Left forelimb (tissue), 1 donor: ENCODE measurements at places on chromosomes 1 and 21.

- no peak for DNase-seq
Measured at GRCh38 chr1:63557365-63557987, 34.2 kb downstream of the EFCAB7 start.

- no peak for DNase-seq
Measured at GRCh38 chr1:198830412-198830811, 191.6 kb downstream of the PTPRC start.

GRCh38 chr1:186745531-186746146 lies 65.4 kb upstream of the PTGS2 start:
- no peak for DNase-seq

DNA sequence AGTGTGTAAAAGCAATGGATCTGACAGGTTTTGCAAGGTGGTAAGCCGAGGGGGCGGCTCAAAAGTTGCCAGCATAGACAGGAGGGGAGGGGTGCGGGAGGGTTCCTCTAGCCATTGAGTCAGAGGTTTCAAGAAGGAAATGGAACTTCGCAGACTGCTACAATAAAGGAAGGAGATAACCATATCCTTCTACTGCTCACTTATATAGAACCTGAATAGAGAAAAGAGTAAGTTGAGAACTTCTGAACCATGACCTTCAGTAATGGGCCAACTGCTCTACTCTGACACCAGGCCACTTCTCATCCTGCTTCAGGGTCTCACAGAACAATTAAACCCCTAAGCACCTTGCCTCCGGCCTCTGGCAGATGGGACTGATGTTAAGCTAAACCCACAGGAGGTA lies 26.3 kb upstream of the BCAR3 start:
- peak; percentile 9 for DNase-seq

DNA sequence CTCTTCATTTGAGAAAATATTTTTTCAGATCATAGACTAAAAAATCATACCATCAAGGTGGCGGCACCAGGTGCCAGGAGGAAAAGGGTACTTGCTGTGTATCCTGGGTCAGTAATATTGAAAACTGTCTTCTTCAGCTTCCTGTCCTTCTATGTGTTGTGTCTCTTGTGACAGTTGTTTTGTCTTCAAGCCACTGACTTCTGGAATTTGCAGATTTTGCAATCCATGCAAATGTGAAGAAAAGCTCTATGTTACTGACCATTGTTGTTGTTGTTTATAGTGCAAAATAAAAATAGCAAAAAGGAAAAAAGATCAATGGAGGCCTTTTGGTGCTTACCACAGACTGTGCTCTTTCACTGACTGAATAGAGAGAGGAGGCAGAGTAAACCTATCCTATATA lies 83.2 kb upstream of the RHOU start:
- DNase-seq = no peak

GRCh38 chr1:197944485-197944884 lies 27.3 kb downstream of the LHX9 start:
- no peak for DNase-seq

GRCh38 chr1:158274797-158275196 lies 14.9 kb upstream of the CD1C start:
- DNase-seq = no peak

DNA sequence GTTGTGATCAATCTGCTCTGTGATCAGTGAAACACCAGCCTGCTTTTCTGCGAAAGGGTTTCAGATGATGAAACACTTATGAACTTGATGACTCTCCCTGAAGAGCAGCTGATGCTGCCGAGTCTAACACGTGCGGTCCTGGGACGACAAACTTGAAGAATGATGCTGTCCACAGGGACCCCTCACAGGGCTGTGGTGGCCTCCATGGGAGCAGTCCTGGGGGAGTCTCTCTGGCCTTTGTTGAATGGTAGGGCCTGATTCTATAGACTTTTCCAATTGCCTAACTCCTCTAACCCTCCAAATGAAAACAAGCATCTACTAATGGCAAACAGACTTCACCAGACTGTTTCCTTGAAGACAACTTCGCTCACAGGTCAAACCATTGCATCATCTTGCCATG lies at the start of gene OR2T10:
Gene OR2T10 (minus strand): TSS at position 112 of the 400 bp plus-strand sequence. CDS start 3,932 bp downstream, outside the sequence.
- no peak for DNase-seq

GRCh38 chr1:204456826-204457442 lies 37.7 kb downstream of the PIK3C2B start:
- peak; percentile 87 for DNase-seq

GRCh38 chr1:110336300-110337039 lies 2.7 kb upstream of the RBM15 start:
- no peak for DNase-seq

DNA sequence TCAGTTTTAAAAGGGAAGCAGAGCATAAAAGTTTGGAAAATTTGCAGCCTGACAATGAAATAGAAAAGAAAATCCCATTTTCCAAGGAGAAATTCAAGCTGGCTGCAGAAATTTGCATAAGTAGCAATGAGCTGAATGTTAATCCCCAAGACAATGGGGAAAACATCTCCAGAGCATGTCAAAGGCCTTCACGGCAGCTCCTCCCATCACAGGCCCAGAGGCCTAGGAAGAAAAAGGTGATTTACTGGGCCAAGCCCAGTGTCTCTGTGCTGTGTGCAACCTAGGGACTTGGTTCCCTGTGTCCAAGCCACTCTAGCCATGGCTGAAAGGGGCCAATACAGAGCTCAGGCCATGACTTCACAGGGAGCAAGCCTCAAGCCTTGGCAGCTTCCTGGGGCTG lies 26.1 kb downstream of the KRTAP20-3 start:
- DNase-seq = no peak

- no peak for DNase-seq
Measured at GRCh38 chr1:108502138-108502537, 52.0 kb downstream of the NBPF6 start.

DNA sequence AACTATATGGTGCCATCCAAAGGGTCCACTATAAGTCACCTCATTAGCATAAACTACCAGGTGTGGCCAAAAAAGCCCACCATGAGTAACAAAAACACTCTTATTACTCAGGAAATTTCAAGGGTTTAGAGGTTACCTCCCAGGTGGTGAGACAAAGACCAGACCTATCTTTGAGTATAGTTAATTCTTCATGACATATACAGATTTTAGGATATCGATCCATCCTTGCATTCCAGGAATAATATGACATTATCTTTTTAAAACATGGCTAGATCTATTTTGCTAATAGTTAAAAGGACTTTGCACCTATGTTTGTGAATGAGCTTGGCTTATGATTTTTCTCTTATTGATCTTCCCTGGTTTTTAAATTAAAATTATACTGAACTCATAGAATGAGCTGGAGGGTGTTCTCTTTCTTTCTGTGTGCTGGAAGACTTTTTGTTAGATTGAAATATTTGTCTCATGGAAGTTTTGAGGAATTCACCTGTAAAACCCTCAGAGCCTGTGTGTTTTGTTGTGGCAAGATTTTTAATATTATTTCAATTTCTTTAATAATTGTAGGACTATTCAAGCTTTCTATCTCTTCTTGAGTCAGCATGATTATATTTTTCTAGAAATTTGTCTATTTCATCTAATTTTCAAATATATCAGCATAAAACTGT lies 138.7 kb upstream of the SLC45A1 start:
- no peak for DNase-seq

- DNase-seq = no peak
Measured at GRCh38 chr1:96698342-96698983, 23.1 kb upstream of the PTBP2 start.

DNA sequence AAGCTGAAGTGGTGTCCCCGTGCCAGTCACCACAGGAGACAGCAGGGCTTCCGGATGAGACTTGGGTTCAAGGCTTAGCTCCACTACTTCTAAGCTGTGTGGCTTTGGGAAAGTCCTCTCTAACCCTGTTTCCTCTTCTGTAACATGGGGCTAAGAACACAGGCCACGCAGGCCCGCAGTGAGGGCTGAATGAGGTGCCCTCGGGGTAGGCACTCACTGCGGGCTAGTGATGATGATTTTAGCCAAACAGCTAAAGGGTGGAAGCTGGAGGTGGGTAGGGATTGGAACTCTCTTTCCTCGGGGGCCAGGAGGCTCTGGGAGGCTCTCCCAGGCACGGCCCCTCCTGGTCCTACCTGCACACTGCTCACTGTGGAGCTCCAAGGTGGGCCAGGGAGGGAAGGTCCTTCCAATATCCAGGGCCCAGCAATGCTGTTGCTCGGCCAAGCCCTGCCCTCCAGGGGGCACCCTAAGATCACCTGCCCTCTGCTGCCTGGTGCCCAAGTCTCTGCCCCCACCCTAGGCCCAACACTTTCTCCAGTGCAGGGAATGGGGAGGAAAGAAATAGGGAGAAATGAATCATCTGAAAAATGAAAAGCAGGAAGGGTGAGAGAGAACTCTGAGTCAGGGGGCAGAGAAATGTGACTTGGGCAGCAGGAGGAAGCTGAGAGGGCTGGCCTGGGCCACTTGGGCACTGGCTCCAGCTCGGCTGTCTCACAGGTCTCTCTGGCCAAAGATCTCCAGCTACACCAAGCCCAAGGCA lies 19.2 kb upstream of the EVA1B start:
- DNase-seq = no peak

GRCh38 chr1:41341772-41342562 lies 19.3 kb upstream of the FOXO6 start:
- no peak for DNase-seq

DNA sequence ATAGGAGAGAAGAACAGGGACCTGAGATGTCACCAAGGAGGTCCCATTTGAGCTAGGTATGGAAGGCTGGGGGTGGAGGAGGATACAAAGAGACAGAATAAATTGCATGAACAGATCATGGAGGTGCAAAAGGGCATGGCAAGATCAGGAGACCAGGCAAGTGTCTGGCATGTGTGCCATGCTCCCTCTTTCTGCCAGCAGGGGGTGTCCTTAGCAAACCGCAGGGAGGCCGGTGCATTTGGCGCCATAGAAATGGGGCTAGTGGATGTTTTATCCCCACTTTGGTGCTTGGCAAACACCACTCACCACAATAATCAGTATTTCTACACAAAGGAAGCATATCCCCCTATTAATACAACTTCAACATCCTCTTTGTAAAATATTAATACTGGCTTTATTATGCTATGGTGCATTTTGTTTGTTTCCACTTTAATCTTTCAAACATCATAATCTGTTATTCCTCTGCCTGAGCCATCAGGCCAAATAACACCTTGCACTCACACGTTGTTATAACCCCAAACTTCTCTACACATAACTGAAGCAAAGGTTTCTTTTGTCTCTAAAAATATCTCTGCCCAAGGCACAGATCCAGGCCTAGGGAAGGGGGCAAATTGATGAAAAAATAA lies 25.9 kb downstream of the S100A6 start:
- DNase-seq = no peak

DNA sequence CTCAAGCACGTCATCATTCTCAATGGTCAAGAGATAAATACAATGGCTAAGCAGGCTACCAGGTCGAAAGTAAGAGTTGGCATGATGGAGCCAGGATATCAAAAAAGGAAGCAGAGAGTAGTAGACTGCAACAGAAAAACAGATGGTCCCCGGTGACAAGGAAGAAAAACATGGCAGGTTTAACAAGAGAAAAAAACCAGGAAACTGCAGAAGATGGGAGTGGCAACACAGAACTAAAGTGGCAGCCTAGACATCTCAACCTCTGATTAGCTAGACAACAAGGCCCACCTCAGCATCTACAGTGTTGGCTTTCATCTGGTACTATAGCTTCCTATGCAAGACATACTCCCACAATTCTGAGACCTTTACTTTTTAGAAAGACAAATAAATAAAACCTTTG lies 3.1 kb downstream of the UBR4 start:
- DNase-seq = no peak

DNA sequence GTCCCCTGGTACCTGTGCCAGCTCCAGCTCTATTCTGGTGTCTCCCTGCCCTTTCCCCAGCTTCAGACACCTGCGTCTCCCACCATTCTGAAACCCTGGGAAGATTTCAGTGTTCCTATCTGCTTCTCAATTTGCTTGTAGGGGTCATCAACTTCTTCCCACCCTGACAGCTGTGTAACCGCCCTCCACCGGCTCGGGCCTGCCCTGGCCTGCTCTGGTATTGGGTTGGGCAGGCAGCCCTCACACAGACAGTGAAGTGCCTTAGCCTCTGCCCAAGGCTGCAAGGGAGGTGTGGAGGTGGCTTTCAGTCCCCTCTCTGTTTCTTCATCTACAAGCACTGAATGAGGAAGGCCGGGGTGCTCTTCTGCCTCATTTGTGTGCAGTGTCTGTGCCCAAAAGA lies 97.2 kb downstream of the LAMC2 start:
- no peak for DNase-seq

GRCh38 chr1:226814751-226815537 lies 55.5 kb upstream of the PSEN2 start:
- DNase-seq = no peak
